Mammary epithelial cell (primary cell): ENCODE measurements at places on chromosomes 7 and 10.

- no peak for DNase-seq
These were observed 186.5 kb upstream of the ADO start for GRCh38 chr10:62618054-62618453.

DNA sequence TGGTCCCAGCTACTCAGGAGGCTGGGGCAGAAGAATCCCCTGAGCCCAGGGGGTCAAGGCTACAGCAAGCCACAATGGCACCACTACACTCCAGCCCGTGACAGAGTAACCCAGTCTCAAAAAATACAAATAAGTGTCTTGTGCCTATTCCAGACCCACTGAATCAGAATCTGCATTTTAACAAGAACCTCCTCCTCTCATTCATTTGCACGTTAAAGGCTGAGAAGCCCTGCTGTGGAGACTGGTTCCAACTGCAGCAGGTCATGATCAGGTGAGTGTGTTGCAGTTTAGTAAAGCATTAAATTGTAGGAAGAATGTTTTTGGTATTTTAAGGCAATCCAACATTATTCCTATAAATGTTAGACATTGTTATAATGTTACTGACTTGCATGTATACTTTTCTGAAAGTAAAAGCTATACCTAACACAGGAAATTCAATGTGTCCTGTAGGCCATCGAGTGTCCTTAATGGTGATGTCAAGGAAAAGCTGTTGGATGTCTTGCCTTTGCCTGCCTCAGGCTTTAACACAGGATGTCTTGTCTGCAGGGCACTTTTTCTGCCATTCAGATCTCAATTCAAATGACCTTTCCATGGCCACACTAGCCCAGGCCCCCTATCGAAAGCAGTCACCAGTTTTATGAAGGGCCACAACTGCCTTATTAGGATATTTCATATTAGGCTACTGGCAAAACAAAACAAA, 30.4 kb downstream of the MKRN1 start:
- no peak for DNase-seq

DNA sequence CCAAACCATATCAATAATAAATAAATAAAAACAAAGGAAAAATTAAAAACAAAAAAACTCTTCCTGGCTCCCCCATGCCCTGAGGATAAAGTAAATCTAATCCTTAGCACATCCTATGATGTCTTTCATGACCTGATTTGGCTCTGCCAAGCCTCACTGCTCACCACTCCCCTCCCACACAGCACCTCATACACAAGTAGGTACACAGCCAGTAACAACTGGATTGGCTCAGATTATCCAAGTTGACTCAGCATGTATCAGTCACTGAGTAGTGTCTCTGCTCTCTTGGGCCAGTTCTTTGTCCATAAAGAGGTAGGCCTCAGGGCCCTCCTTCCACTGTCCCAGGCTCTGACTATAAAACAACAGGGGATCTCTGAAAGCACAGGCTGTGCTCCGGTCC, 99.6 kb downstream of the STRA8 start:
- DNase-seq: peak; percentile 97

GRCh38 chr7:123492485-123492884, 41.9 kb downstream of the IQUB start:
- DNase-seq: no peak

GRCh38 chr7:111677848-111678247, 115.6 kb upstream of the IMMP2L start:
- DNase-seq: peak; percentile 30

GRCh38 chr7:53426145-53426750, 390.8 kb downstream of the POM121L12 start:
- no peak for DNase-seq

GRCh38 chr7:750111-750905, 23.2 kb upstream of the PRKAR1B start:
- no peak for DNase-seq

DNA sequence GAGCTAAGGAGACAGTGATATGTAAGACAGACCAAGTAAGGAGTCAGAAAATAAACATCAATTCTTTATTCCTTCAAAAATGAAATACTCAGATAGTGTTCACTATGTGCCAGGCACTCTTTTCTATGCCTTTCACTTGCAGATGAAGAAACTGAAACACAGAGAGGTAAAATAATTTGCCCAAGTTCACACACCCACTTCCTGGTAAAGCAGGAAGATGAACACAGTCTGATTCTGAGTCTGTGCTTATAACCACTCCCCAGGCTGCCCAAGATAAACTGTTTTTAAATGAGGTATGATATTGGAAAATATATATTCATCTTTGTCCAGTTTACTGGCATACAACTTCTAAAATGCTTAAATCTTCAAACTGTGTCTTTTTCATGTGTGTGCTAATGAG, 294.4 kb upstream of the NPVF start:
- no peak for DNase-seq

GRCh38 chr7:144720149-144720548, 115.7 kb downstream of the TPK1 start:
- peak; percentile 88 for DNase-seq

- DNase-seq: peak; percentile 70
These were observed 6.4 kb upstream of the PDCD4 start for GRCh38 chr10:110865186-110865808.

DNA sequence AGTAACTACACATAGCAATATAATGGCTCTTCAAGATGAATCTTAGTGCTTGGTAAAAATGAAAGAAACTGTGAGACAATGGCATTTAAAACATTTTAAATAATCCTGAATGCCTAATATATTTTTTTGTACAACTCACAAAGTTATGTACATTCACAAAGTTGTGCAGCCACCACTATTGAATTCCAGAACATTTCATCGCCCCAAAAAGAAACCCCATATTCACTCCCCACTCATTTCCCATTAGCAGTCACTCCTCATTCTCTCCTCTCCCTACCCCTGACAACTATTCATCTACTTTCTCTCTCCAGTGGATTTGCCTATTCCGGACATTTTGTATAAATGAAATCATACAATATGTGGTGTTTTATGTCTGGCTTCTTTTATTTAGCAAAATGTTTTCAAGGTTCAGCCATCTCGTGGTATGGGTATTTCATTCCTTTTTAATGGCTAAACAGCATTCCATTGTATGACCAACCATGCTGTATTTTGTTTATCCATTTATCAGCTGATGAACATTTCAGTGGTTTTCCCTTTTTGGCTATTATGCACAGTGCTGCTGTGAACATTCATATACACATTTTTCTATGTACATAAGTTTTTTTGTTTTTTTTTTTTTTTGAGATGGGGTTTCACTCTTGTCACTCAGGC, 34.7 kb downstream of the ENTPD7 start:
- peak; percentile 54 for DNase-seq
